ENCODE measurements at places on chromosomes 1 and 21.

- no peak for DNase-seq
Observed at GRCh38 chr1:2886631-2887030, 85.1 kb upstream of the TTC34 start.

- no peak for DNase-seq
Observed at GRCh38 chr1:180841415-180841814, 71.3 kb upstream of the KIAA1614 start.

DNA sequence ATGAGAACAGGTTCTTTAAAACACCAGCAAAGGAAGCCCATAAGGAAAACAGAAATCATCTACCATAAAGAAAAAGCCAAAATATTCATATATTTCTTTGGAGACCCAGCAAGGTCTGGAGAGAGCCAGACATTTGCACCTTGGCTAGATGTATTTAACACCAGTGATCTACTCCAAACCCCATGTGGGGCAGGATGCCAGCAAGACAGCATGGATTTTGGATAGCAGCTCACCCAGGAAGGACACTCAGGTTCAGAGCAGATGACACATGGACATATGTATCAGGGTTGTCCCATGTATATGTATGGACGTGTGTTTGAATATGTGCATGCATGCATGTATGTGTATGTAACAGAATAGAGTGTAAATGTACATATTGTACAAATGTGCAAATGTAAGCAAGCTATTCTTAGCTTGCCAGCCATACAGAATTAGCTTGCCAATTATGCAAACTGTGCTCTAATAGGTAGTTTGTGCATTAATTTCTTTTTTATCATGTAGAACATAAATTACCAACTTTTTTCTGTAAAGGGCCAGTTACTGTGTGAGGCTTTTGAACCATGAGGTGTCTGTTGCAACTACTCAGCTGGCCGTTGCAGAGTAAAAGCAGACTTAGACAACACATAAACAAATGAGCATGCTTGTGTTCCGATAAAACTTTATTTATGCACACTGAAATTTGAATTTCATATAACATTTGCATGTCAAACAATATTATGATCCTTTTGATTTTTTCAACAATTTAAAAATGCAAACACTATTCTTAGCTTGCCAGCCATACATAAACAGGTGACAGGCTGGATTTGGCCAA, 73.5 kb upstream of the KAZN start:
- DNase-seq = no peak

GRCh38 chr1:154819628-154820590, 50.2 kb downstream of the KCNN3 start:
- peak; percentile 13 for DNase-seq

DNA sequence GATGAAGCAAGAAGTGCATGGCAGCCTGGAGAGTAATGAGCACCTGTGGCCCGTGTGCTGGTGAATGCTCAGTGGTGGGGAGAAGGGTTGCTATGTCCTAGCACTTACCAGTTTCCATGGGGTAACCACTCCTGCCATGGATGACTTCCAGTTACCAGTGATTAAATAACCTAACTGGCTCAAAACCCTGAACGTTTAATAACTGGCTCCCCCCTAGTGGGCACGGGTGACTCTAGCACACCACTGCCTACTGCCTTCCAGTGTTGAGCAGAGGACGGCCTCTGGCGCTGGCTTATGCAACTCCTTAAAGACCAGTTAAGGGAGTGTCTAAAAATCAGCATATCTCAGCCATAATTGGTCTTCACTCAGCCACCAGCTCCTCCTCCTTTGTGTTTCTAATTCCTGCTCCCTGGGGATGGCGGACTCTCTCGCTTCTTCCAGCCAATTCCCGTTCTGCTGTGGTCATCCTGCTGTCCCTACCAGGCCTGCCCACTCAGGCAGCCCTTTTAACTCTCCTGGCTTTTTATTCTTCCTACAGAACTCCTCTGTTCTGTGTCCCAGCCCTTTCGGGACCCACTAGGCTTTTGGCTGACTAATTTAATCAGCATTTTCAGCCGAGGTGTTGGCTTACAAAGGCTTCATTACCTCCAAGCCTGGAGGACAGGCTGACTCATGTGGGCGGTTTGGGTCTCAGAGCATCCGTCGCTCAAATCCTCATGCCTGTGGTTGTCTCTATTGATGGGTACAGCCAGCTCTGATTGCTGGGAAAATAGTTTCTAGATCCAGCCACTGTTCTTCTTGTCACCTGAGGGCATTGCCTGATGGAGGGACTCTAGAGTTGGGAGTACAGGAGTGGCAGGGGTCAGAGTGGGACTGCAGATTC, 332.4 kb downstream of the CAMTA1 start:
- no peak for DNase-seq

- DNase-seq = no peak
Observed at GRCh38 chr21:21236996-21237395, 238.8 kb downstream of the NCAM2 start.

GRCh38 chr1:155835548-155835947, 21.5 kb downstream of the GON4L start:
- DNase-seq = no peak

- DNase-seq = no peak
Observed at GRCh38 chr1:68228851-68229250, 3.5 kb downstream of the WLS start.

DNA sequence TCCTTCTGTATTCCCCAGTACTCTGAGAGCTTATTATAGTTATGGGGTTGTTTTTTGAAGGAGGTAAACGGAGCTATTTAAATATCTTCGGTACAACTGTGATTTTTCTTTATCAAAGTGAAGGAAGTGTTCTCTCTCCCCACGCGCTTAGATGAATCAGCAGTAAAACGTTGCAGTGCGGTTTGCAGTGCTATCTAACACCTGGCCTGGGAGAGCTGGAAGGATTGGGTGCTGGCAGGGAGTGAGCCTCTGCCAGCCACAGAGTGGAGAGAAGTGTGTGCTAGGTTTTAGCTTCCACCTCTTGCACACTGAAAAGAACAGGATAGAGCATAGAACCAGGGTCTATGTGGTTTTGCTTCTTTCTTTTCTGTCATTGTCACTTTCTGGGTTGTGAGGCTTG, 165.9 kb downstream of the SDCCAG8 start:
- peak; percentile 61 for DNase-seq

DNA sequence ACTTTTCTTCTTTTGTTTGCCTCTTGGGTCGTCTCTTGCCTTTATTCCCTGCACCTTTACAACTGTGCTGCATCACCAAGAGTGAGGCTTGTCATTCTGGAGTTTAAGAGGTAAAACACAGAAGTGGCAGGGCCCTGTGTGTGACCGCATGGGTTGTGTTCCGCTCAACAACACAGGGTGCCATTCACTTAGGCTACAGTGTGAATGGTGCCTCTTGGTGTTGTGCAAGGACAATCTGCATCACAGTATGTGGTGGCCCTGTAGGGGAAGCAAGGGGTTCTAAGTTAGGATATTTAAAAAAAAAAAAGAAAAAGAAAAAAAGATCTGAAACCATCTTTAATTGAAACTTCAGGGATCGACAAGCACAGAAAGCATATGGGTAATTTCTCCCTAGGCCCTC, 38.2 kb downstream of the BRINP2 start:
- no peak for DNase-seq

- DNase-seq = no peak
Observed at GRCh38 chr1:182909578-182909977, 43.4 kb downstream of the SHCBP1L start.

DNA sequence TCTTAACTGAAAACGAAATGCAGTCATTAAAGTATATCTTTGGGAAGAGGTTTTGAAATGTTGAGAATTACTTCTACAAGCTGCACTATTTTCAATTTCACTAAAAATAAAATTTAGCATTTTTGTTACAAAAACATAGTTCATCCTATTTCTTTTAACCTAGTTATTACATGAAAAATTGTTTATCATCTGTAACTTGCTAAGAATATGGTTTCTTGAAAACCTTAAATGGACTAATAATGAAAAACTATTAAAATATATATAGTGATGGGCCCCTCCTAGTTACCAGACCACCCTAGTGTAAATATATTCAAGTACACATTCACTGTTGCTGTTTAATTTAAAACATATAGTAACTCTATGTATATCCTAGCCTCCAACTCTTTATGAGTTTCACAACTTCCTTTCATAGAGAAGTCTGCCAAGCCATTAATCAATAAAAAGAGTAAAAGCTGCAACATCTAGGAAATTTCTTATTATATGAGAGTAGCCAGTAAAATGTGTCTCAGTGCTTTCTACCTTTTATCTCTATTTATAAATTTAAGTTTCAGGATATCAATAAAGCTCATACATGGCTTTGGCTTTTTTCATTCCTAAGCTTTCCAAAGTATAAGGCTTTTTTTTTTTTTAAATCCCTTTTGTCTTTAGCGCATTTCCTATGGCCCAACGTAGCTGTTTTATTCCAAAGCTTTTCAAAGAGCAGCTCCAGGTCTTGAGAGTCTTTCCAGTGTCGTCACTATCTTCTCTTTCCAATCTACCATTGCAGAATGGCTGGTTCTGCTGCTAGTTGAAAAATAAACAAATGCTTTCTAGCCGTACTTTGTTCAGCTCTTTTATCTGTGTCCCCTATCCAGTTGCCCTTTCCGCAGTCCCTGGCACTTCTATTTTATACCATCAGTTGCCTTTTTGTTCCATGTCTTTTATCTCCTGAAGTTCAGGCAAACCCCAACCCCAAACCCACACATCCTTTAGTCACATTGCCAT, 6.5 kb downstream of the IRF2BP2 start:
- DNase-seq = no peak

All from stimulated activated naive CD8-positive, alpha-beta T cell treated with anti-CD3 and anti-CD28 coated beads, Interleukin-15, amount 100 ng/mL, for 72 hours (primary cell).